ENCODE measurements at places on chromosomes 5 and 9.

DNA sequence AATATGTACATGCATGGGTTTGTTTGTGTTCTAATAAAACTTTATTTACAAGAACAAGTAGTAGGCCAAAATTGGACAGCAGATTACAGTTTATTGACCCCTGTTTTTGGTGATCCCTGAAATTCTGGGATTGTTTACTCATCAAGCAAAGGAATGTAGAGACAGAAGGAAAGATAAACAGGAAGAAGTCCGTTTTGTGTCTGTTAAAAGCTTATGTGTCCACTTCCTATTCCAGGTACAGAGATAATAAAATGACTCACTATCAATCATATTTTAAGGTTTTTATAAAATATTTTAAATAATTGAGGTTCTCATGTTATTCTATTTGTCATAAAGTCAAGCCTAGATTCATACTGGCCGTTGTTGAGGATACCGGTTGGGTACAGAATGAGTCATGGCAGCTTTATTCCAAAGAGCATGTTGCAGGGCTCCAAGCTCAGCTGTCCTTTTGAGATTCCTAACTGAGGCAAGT lies 214.9 kb upstream of the DAB2 start:
- no peak for DNase-seq

DNA sequence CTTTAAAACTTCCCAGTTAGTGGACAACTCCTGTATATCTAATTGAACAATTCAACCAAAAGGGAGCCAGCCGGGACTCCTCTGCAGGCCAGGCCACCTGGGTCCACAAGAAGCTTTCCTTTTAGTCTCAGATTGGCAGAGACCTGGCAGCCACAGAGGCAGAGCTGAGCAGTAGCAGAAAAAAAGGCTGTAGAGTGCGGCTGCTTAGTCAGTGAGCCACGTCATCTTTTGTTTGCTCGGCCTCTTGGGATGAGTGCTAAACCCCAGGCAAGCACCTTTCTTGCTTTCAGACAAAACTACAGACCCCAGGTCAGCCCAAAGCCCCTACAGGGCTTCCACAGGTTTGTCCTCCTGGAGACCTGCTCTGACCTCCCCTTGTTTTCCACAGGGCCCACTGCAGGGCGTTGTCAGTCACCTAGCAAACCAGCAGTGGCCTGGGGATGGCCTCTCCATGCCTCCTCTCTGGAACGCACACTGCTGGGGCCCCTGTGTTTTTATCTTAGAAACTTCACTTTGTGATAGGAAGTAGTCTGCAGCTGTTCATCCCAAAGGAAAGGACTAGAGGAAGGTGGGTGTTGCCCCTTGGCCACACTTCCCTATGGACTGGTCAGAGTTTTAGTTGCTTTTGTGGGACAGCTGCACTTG lies 49.9 kb downstream of the SHB start:
- peak; percentile 73 for DNase-seq

DNA sequence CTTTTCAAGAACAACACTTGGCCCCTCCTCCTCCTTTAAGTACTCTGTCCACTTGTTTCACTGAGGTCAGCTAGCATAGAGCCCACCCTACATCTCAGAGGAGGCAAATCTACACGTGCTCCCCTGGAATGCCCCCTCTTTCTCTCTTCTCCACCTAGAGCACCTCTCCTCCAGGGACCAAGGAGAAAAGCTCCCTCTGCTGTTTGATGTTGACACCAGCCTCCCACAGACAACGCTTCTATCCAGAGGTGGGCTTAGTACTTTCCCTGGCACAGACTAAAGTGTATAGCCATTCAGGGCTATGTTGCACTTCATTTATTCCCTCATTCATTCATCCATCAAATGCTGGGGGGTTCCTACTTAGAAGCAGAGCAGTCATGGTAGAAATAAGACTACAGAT lies 68.2 kb upstream of the TAF1L start:
- DNase-seq, result no peak

DNA sequence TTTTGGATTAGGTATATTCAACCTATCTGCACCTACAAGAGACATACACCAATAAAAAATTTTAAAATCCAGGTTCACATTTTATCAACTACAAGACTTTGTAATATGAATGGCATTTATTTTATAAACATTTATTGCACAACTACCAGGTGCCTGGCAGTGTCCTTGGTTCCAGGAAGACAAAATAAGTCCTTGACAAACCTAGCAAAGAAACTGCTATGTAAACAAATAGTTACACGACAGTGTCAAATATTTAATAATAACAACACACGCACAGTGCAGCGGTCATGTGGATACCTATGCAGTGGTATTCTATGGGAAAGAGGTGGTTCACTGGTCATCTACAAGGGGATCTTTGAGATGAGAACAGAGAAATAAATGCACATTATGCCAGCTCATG lies 120.7 kb downstream of the MYO10 start:
- no peak for DNase-seq

- peak; percentile 53 for DNase-seq
Observed at GRCh38 chr5:170681013-170681433, 102.5 kb upstream of the GABRP start.

- DNase-seq, result peak; percentile 75
Observed at GRCh38 chr9:128421482-128421996, 882 bp downstream of the CERCAM start.

DNA sequence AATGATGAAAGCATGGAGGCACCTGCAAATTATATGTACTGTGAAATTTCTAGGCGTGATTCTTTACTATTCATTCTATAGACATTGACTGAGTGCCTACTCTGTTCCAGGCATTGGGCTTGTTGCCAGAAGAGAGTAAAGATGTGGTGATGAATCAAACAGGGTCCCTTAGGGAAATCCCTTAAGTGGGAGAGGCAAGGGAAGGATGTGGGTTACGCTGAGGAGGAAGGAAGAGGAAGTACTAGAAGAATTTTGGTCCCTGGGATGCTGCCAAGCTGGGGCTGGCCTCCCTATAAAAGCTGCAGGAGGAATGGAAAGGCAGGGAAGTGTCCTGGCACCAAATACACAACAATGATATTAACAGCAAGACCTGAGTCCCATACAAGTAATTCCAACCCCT lies 76.7 kb upstream of the SPOCK1 start:
- no peak for DNase-seq

DNA sequence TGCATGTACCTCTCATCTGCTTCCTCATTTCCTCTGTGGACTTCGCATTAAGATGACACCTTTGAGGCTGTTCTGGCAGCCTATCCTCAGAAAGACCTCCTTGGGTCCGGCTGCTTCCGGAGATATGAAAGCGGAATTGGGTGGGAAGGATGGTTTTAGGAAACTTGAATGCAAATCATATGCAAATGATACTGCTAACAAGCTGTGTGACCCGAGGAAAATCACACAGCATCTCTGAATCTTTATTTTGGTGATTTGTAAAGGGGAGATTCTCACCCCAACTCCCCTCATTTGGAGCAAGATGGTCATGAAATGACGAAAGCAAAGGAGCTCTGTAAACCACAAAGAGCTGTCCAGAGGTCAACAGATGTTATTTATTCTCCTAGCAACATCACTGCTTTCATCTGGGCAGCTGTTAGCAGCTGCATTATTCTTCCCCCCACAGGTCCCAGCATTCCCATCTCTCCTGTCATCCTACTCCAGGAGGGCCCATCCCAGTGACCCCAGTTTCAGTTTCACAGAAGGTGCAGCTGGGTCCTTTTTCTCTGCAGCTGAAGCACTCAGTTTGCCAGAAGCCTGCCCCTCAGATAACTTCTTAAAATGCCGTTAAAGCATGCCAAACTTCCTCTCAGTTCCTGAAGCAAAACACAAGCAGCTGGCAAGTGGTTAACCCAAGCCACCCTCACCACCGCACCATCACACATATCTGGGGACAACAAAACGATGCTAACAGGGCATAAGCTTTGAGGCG lies 269.5 kb downstream of the SEC61B start:
- DNase-seq, result peak; percentile 64

GRCh38 chr9:5427005-5427404 lies 10.7 kb downstream of the PLGRKT start:
- DNase-seq, result no peak

DNA sequence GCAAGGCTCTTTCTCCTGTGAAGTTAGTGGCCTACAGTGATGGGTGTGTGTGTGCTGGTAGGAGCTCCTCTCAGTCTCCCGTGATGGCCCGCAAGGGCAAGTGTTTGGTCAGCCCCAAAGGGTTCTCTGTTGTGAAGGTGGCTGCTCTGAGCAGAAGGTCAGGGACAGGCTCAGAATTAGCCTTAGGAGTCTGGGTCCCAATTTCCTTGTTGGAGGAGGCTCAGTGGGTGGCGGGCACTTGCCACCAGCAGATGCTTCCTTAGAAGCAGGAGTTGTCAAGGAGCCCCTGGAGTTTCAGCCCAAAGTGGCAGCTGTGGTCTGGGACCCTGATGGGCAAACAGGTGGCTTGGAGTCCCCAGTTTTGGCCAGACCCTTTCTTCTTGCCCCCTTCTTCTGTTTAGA lies 154.4 kb downstream of the MACROH2A1 start:
- DNase-seq, result no peak

DNA sequence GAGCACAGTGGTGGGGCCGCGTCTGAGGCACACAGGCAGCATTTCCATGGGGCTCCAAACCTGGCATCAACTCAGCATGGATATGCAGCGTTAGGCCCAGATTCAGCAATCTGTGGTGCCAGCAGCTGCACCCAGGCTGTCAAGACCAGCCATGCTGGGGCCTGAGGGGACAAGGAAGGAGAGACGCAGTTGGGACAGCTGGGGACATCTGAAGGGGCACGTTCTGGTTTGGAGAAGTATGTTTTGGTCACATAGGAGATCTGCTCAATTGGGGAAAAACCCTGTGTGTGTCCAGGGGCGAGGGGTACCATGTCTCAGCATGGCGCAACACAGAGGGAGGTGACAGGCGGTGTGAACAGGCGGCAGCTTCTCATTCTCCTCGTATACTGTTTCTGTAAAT lies 66.6 kb upstream of the ECM2 start:
- DNase-seq, result no peak

DNA sequence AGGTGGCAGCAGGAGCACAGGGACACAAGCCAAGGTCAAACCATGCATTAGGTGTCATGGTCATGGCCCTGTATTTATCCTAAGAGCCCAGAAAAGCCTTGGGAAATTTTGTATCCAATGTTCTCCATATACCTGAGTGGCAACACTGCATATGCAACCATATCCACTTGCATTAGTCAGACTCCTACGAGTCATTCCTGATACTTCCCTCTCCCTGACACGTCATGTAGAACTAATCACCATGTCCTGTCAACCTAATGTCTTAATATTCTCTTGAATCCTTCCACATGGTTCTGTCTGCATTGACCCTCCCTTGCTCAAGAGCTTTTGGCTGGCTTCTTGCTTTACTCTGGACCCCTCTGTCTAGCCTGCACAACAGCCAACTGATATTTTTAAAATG lies 9.4 kb downstream of the SCGB3A2 start:
- no peak for DNase-seq

- peak; percentile 78 for DNase-seq
Observed at GRCh38 chr5:154371687-154372086, 74.1 kb upstream of the SAP30L start.

DNA sequence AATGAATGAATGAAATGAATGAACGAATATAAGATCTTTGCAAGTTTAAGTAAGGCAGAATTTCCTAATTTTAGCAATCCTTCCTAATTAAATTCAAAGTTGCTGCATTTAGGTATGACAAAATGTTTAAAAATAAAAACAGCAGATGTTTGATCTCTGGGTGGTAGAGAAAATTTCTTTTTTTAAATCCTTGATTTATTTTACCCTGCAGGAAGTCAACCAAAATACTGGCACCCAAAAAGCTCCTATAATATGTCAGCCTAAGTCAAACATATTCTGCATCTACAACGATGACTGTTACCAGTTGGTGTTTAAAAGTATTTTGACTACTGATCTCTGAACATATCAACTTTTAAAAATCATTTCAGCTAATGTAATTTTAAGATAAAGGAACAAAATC lies 58.4 kb downstream of the TTC39B start:
- DNase-seq, result no peak

- no peak for DNase-seq
Observed at GRCh38 chr9:132008855-132009812, 70.5 kb downstream of the MED27 start.

- no peak for DNase-seq
Observed at GRCh38 chr9:100083448-100084127, 15.2 kb downstream of the ERP44 start.

- DNase-seq, result no peak
Observed at GRCh38 chr5:167561796-167562195, 729.6 kb upstream of the WWC1 start.

DNA sequence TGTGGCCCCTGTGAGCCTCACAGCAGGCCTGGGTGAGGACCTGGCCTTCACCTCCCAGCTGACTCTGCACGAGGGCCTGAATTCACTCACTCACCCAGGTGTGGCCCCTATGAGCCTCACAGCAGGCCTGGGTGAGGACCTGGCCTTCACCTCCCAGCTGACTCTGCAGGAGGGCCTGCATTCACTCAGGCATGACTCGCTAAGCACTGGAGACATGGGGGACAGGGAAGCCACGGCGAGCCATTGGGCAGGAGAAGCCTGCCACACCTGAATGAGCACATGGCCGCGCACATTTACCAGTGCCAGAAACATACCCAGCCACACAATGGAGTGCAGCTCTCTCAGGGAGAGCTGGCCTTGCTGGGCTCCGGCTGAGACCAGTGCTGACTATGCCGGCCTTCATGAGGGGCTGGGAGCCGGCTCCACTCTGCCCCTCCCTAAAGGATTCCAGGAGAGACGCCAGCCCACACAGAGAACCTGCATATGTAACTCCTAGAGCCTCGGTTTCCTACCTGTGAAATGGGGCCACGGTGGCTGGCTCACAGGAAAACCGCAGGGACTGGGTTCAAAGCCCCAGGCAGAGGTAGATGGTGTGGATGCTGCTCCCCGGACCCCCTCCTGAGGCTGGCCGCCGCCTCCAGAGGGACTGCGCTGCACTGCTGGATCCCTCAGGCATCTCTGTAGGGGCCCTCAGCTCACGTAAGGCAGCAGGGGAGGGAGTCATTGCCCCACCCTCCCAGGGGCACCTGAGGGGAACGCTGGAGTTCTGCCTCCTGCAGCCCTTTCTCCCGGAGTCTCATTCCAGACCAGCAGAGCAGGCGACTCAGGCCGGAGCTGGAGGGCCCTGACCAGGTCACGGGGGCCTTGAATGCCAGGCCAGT lies 7.2 kb downstream of the ADAMTS2 start:
- DNase-seq, result no peak

- DNase-seq, result peak; percentile 60
Observed at GRCh38 chr9:127163409-127163808, 41.0 kb upstream of the ANGPTL2 start.

DNA sequence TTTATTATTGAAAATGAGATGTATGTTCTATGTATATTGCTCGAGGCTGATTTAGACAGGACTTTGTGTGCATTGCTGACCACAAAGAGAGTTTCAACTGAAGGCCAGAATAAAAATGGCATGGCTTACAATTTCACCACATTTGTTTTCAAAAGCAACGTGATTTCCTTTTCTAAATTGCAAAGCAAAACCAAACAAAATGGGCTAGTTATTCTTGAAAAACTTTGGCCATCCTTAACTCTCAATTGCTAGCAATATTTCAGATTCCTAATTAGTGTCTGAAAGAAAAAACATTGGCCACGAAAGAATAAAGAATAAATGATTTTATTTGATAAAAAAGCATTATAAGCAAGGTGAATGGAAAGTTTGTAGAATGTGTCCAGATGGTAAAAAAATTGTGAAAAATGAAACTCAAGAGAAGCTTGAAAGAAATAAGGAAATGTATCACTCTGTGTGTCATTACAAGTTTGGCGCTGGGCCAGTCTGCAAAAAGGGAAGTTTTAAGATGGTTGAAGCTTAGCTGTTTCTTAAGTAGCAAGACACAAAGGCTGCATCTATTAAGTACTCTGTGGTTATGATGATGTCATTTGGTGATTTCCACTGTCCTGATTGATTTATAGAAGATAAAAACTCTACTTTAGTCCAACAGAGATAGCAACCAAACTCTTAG lies 89.2 kb upstream of the PRLR start:
- DNase-seq, result peak; percentile 7

- no peak for DNase-seq
Observed at GRCh38 chr5:146643776-146644175, 127.8 kb upstream of the GPR151 start.
